Activated CD8-positive, alpha-beta memory T cell treated with anti-CD3 and anti-CD28 coated beads for 4 hours (primary cell): ENCODE measurements at places on chromosomes 1 and 21.

- no peak for DNase-seq
Measured at GRCh38 chr1:95701450-95702173, 467.6 kb downstream of the RWDD3 start.

- DNase-seq = no peak
Measured at GRCh38 chr1:119914071-119914470, 17.8 kb upstream of the ADAM30 start.

- DNase-seq = no peak
Measured at GRCh38 chr1:91795591-91796389, 90.2 kb downstream of the TGFBR3 start.

DNA sequence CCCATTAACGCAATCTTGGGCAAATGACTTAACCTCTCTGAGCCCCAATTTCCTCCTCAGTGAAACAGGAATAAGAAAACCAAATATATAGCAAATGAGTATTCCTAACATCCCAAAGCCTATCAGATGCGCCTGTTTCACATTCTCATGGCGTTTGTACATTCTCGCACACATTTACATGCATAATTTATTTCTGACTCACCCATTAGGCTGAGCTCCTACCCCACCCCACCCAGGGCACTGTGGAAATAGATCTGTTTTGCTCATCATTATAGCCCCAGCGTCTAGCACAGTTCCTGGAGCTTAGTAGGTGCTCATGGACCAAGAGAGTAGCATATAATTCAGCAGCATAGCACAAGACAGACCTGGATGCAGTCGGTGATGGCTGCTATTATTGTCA, 146.1 kb upstream of the VANGL1 start:
- no peak for DNase-seq

DNA sequence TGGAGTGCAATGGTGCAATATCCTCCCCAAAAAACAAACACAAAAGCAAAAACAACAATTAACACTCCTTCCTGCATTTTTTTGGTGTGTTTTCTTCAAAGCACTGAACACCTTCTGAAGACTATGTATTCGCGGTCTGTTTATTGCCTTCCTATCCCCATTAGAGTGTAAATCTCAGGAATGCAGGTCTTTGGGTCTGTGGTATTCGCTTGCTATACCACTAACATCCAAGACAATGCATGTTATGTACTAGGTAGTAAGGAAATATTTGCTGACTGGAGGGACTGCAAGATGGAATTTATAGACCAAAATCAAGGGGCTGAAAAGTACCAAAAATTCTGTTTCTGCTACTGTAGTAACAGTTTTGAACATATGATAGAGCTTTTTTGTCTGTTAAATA, 299.4 kb downstream of the RYR2 start:
- no peak for DNase-seq

DNA sequence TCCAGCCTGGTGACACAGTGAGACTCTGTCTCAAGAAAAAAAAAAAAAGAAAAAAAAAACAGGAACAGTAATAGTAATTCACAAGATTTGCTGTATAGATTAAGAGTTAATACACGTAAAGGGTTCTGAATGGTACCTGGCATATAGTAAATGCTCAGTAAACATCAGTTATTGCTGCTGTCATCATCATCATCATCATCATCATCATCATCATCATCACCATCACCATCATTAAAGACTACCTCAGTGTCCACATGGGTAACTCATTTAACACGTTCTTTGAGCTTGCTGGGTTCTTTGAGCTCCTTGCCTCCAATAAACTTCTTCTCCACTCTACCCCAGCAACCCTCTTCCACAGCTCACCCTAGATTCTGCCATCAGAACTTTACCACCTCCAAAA, 55.0 kb downstream of the KIAA0319L start:
- DNase-seq = no peak

DNA sequence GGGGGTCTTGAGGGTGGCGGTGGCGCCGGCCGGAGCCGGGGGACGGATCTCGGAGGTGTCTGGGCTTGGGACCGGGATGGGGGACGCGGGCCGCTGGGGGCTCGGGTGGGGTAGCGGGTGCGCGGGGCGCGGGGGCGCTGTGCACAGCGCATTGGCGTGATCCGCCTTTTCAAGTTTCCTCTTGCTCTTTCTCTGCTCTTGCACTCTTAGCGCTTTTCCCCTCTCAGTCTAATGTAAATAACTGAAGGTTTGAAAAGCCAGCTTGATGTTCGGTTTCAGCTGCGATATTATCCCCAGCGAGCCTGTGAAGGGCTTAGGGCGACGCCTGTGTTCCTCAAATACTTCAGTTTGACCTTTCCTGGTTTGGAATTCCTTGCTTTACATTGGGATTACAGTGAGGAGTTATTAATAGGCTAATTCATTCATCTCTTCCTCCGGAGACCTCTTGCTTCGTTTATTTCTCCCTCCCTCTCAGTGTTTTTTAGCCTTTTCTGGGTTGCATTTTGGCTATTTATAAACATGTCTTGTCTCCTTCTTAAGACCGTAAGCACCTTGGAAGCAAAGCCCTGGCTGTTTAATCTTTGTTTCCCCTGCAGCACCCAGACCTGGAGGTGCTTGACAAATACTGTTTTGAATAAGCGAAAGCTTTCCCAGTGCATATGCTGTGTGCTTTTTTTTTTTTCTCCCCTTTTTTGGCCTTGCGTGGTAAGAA, 693 bp downstream of the RAB4A start:
- no peak for DNase-seq

DNA sequence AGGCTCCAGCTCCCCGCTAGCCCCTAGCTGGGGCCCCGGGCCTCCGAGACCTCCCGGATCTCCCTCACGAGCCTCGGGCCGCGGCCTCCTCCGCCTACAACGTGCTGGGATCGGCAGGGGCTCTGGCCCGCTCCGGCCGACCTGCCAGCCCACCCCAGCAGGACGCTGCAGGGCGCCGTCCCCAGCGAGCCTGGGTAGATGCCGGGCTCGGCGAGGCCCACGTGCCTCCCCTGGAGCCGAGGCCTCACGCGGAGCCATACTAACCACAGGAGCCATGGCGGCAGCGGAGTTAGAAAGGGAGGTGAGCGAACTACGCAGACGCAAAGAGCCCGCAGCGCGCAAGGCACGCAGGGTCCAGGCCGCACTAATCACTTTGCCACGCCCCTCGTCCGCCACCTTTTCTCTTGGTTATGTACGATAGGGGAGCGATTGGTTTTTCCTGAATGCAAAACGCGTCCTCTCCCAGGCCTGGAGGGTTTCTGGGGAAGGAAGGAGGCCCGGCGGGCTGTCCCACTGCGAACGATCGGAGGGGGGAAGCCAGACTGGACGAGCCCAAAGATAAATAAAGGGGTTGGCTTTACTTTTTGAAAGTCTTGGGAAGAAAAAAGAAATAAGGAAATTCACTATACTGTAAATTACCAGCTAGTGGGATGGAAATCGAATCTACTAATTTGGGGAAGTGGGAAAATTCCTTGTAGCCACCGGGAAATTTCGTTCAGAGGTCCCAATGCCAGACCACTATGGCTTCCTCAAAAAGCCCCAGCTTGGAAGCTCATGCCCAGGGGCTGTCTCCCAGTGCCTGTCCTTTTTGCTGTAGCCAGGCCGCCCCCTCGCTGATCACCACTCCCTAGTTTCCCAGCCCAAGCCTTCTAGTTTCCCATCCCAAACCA, at the start of gene RPL22:
RPL22 (minus strand) TSS at position 298 of the 890 bp plus-strand sequence; CDS start at position 276, 22 bp downstream.
- DNase-seq = peak; percentile 94

DNA sequence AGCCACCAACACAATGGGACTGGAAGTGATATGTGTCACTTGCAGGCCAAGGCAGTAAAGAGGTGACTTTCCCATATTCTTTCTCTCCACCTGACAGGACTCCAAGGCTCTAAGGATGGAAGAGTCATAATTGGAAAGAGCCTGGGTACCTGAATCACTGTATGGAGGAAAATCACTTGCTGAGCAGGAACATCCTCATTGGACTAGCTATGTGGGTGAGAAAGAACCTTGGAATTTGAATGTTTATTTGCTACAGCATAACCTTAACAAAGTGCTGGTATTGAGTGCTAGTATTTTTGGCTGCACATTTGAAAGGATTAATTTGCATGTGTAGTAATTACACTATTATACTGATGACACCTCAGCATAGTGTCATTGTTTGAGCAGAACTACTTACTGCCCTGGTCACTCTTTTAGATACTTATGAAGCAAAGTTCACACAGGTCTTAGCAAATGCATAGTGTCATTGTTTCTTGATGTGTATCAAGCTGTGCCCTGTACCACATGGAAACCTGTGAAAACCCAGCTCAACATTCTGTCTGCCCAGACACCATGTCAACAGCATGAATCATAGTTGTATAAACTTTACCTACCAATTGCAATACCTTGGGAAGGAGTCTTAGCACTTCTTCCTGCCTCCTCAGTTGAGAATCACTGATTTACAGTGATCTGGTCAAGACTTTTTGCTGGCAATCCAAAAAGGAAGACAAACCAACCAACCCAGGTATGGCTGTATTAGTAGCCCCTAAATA, 5.1 kb upstream of the S100A10 start:
- DNase-seq = no peak

- DNase-seq = no peak
Measured at GRCh38 chr1:34918386-34918976, 11.0 kb downstream of the DLGAP3 start.

DNA sequence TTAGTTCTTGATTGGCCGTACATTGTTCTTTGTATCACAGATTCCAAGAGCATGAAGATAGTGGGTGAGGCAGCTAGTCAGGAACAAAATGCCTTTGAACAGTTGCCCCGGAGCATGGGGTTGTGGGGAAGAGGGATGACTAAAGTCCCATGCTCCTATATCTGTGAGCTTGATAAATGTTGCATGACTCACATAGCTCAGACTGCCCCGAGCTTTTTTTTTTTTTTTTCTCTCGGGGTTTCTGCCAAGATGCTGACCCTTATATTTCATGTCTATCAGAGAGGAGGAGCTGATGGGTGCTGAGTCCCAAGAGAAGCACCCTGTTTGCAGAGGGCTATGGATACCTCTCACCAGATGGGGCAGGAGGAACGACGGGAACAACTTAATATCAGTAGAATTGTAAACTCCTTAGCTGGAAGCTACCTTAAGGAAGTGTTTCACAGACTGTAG, 40.6 kb downstream of the SRRM1 start:
- no peak for DNase-seq

DNA sequence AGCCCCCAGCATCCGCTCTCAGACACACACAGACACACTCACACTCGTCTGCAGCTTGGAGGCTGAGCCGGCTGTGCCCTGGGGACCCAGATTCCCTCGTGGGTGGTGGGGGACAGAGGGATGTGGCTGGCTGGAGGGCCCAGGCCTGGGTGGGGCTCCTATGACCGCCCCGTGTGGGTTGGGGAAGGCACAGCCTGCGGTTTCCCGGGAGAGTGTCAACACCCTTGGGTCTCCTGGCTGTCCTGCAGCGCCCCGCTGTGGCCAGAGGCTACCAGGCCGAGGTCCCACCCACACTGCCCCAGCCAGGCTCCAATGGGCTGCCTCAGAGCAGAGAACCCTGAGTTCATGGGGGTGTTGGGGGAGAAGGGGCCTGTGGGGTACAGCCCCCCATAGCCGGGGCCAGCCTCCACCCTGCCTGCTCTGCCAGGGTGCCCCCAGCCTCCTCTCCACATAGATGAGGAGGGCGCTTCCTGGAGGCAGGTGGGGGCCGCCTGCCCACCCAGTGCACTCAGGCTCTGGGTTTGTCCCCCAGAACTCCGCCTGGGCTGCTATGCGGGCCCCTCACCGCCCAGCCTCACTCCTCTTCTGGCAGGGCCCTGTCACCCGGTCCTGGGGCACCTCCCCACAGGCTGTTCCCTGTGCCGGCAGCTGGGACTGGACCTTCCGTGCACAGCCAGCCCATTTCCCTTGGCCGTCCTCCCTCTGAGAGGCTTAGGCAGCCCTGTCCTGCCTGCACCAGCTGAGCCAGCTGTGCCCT, at the start of gene TTC34:
TTC34 (minus strand) TSS at position 159 of the 757 bp plus-strand sequence. CDS start 866 bp downstream, outside the sequence.
- DNase-seq = no peak

DNA sequence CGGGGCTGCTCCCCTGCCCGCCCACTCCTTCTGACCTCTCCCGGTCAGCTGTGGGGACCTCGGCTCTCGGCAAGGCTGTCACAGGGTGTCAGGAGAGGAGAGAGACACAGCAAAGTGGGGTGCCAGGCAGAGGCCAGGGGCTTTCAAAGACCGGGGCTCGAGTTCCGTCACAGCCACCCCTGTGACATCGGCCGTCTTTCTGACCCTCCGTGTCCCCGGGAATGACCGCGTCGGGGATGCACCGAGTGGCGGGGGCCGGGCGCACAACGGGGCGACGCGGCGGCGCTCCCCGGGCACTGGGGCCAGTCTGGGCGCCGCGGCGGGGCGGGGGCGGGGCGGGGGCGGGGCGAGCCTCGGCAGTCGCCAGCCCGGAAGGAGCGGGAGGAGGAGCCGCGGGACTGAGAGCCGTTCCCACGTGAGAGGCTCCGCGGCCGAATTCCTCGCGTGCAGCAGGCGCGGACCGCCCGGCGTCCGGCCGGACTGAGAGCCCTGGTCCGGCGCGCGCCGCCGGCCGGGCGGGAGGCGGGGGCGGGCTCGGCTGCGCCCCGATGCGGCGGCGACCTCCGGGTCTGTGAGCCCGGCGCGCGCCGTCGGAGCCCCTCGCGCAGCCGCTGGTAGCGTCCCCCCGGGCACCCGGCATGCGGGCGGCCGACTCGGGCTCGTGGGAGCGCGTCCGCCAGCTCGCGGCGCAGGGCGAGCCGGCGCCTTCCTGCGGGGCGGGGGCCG, 229.7 kb upstream of the TMEM51 start:
- no peak for DNase-seq

DNA sequence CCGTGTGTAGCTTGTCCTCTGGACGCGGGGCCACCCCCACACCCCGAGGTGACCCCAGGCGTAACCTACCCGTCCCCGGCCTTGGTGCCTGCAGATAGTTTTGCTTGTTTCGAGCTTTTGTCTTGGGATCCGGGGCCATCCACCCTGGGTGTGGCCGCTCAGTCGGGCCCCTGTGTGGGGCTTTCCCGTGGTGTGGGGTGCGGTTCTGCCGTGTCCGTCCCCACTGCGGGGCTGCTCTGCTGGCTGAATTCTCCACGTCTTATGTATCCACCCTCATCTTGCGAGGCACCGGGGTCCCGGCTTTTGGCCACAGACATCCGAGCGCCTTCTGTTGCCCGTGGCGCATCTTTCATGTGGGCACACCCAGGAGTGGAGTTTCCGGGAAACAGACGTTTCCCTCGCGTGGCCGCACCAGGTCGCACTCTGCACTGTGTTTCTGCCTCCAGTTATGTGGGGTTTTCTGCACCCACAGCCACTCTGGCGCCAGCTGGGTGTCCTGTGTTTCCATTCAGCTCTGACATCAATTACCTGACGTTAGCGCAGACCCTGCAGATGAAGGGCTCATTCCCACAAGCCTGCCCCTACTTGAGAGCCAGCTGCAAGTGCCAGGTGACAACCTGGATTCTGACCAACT, 64.9 kb downstream of the PRKCZ start:
- DNase-seq = no peak
